IPS DF 19.7 (cell line): ENCODE measurements at places on chromosomes 3 and 15.

- DNase-seq, result no peak
Observed at GRCh38 chr15:95129574-95129973, 898.2 kb downstream of the MCTP2 start.

GRCh38 chr3:195443391-195443989 is 670 bp upstream of the ACAP2 start:
- no peak for DNase-seq

GRCh38 chr3:36919439-36920160 is 25.3 kb downstream of the TRANK1 start:
- DNase-seq, result no peak

DNA sequence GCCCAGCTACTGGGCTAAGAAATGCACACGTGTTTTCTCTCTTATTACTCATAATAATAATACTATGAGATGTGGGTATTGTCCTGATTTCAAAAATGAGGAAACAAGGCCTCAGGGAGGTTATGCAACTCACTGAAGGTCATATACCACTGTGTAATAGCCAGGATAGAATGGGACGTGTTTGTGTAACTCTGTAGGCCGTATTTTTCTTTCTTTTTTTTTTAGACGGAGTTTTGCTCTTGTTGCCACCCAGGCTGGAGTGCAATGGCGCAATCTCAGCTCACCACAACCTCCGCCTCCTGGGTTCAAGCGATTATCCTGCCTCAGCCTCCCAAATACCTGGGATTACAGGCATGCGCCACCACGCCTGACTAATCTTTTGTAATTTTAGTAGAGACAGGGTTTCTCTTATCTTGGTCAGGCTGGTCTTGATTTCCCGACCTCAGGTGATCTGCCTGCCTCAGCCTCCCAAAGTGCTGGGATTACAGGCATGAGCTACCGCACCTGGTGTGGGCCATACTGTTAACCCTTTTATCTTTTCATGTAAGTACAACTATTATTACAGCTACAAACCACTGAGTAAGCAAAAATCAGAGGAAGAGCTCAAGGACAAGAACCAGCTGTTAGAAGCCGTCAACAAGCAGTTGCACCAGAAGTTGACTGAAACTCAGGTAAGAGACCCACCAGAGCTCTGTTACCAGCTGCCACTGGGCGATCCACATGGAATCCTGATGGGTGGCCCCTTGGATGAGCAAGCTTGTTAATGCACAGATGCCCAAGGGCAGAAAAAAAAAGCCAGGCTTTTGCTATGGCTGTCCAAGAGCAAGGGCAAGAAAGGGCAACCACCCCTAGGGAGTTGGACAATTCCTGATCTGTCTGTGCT is 6.7 kb downstream of the KNSTRN start:
- DNase-seq, result no peak

DNA sequence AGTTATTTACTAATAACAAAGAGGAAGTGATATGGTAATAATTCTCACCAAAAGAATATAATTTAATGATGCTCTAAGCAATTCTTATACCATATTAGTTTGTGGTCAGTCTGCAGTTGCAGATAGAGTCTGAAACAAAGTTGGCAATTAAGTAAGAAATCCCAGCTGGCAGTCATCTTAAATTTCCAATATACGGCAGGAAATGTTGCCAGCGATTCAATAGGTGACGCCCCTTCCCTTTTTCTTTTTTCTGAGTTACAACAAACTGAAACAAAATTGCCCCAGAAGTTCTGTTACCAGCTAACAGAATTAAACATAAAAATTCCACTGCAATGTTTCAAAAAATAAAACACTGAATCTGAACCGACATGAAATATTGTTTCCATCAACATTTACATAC is 26.7 kb downstream of the LRRFIP2 start:
- no peak for DNase-seq

DNA sequence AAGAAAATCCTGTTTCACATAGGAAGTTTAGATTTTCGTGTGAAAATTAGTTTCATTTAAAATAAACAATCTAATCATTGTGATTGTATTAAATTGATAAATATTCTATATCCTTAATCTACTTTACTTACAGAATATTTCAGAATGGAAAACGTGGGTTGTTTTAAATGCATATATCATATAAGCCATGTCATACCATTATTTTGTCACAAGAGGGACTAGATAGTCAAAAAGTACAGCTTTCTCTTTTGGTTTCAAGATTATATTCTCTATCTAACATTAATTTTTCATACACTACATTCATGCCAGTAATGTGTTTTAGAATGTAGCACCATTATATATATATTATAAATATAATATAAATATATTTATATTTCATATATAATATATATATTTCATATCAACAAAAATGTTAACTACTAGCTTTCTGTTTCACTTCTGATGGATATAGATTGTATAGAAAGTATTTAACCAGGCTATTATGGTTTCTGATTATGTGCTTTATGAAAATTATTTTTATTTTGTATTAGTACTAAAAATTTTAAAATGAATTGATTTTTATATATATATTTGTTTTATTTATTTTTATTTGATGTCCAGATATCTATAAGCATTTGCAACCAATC is 45.3 kb downstream of the OSTN start:
- no peak for DNase-seq

DNA sequence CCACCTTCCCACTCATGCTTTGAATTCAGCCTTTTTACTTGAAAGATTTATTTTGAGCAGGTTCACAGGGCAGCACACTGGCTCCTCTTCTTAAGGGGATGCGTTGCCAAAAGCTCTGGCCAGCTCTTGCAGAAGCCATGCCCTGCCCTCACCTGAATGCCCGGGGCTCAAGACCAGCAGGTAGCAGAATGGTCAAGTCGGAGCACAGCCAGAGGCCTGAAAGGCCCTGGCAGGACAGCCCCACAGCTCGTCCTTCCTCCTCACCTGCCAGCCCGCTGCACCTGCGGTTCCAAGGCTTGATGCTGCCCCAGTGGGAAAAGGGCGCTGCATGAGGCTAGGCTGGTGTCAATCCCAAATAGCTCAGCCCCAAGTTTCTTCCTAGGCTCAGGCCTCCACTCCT is 13.1 kb downstream of the CA12 start:
- DNase-seq, result no peak
